Astrocyte of the cerebellum (primary cell): ENCODE measurements at places on chromosomes 7 and 10.

GRCh38 chr10:92184977-92185376 is 105.9 kb downstream of the CPEB3 start:
- no peak for DNase-seq

DNA sequence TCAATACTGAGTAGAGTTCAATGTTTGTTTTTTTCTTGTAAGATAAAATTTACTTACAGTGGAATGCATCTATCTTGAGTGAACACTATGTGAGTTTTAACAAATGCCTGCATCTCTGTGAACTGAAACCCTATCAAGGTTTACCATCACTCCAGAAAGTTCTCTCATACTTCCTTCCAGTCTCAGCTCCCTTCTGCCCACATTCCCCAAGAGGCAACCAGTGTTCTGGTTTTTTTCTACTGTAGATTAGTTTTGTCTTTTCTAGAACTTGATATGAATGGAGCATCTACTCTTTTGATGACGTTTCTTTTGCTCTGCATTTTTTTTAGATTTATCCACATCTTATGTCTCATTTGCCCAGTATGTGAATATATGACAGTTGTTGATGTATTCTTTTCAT is 17.1 kb downstream of the WIPI2 start:
- no peak for DNase-seq

DNA sequence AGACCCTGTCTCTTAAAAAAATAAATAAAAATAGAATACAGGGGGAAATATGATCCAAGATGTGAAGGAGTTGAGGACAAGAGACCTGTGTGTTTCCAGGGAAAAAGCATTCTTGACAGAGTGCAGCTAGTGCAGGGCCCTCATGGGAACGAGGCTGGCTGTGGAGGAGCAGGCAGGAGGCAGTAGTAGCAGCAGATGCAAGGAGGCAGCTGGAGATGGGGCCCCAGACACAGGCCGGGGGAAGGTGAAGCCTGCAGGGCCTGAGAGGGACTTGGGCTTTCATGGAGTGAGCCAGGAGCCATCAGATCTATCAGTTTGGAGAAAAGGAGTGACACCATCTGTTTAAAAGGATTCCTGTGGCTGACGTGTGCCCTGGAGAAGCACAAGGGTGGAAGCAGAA is 71.4 kb upstream of the ZNF438 start:
- no peak for DNase-seq

GRCh38 chr10:128867819-128868218 is 599.2 kb upstream of the MGMT start:
- DNase-seq: no peak

GRCh38 chr7:3722396-3722922 is 421.4 kb downstream of the SDK1 start:
- no peak for DNase-seq

- DNase-seq: no peak
Observed at GRCh38 chr7:7639421-7639820, 1.1 kb upstream of the UMAD1 start.

- no peak for DNase-seq
Observed at GRCh38 chr10:17854044-17854652, 45.0 kb downstream of the MRC1 start.

GRCh38 chr7:131011976-131012375 is 278.0 kb upstream of the KLF14 start:
- DNase-seq: peak; percentile 70

DNA sequence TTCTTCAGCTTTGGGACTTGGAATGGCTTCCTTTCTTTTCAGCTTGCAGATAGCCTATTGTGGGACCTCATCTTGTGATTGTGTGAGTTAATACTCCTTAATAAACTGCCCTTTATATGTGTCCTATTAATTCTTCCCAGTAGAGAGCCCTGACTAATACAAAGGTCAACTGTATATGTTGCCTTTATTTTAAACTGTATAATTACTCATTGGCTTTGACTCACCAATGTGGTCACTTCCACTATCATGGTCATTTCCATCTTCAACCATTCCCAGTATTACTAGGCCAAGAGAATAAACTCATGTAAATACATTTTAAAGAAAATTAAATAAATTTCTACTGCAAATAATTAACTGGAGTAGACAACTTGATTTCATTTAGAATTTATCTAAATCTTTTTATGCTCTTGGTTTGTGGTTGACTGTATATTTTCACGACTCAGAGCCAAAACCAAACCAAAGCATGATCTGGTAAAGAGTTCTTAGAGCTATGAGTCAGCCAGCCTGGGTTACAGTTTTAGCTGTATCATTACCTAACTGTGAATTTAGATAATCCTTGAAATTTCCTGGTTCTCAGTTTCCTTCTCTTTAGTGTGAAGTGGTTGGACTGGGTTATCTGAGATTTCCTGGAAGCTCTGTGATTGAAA is 188.4 kb downstream of the PPP1R3A start:
- DNase-seq: peak; percentile 74
